ENCODE measurements at places on chromosomes 3 and 15.
A peak's percentile ranks its signal among the peaks of the same experiment; 100 is the strongest.

GRCh38 chr3:16442730-16443129 is 70.8 kb downstream of the RFTN1 start:
- no peak for DNase-seq

- DNase-seq, result no peak
These were observed 120.1 kb upstream of the NMNAT3 start for GRCh38 chr3:139797724-139798343.

- no peak for DNase-seq
These were observed 396.1 kb downstream of the TUSC7 start for GRCh38 chr3:117105686-117106085.

GRCh38 chr3:11803977-11804892 is 42.5 kb downstream of the TAMM41 start:
- DNase-seq, result peak; percentile 65

DNA sequence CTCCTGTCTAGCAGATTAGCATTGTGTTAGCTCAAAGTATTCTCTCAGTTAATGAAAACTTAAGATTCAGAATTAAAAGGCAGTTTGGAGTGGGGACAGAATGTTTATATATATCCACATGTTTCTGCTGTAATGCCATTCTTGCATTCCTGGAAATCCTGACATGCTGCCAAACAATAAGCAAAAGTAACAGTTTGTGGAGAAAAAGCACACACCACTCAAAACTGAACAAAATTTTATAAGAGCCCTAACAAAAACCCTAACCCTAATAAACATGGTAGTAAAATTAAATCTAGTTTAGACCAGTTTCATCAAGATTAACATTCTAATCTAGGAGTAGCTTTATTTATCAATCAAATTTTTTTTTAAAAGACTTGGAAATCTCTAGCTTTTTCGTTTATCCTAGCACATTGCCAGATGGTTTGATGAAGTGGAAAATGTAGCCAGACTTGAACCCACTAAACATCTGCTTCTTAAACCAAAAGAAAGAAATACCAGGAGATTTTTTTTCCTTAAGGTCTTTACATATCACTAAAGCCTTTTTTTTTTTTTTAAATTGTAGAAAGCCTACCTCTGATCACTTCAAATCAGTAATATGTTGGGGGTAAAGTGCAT is 3.7 kb downstream of the TCAIM start:
- DNase-seq, result no peak

DNA sequence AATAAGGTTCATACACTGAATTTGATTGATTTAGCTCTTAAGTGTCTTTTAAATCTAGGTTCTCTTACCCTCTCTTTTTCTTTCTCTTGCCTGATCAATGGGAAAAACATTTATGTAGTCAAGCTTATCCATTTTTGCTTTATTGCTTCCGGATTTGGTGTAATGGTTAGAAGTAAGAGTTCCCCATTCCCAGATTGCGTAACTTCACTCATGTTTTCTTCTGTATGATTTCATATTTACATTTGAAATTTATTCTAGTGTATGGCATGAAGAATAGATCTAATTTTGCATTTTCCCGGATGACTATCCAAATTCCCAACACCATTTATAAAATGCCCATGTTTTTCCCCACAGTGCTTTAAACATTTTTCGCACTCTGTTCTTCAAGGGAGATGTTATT is 27.9 kb upstream of the SV2B start:
- DNase-seq, result no peak

DNA sequence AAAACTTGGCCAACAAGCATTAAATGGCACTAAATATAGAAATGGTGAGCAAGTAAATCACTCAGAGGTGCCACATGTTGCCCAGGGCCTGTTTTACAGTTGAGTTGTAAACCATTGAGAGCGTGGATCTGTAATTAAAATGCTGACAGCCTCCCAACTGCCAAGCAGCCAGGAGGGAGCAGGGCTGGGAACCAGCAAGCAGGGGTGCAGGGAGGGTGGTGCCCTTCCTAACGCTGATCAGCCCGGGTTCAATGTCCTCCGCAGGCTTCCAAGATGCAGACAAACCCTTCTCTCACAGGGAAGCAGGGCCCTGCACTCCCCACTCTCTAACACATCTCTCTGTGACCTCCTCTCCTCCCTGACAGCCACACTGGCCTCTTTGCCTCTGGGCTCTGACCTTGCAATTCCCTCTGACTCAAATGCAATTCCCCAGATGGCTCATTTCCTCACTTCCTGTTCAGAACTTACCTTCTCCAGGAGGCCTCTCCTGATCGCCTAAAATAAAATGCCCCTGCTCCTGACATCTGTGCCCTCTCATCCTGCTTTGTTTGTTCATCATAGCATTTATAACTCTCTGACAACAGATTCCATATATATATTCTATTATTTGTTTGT is 40.0 kb downstream of the WNT7A start:
- no peak for DNase-seq

- DNase-seq, result no peak
These were observed 6.5 kb downstream of the EPHB3 start for GRCh38 chr3:184567946-184568559.

- no peak for DNase-seq
These were observed 203.2 kb upstream of the GAP43 start for GRCh38 chr3:115420086-115420485.

- DNase-seq, result peak; percentile 76
These were observed 1.2 kb downstream of the RGMA start for GRCh38 chr15:93087825-93088199.

DNA sequence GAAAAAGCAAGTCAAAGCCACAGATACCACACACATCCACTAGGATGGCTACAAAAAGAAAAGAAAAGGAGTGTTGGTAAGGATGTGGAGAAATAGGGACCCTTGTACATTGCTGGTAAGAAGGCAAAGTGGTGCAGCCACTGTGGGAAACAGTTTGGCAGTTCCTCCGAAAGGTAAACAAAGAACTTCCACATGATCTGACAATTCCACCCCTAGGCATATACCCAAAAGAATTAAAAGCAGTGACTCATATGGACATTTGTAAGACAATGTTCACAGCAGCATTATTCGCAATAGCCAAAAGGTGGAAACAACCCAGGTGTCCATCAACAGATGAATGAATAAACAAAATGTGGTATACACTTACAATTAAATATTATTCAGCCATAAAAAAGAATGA is 22.2 kb upstream of the GMPPB start:
- DNase-seq, result no peak

GRCh38 chr3:411226-411625 is 214.7 kb downstream of the CHL1 start:
- DNase-seq, result no peak

GRCh38 chr15:81296673-81297072 is 27.3 kb downstream of the STARD5 start:
- DNase-seq, result no peak

- DNase-seq, result no peak
These were observed 135.8 kb upstream of the HACD2 start for GRCh38 chr3:123720638-123721037.

GRCh38 chr15:89196994-89197393 is 24.4 kb downstream of the RLBP1 start:
- DNase-seq, result no peak

DNA sequence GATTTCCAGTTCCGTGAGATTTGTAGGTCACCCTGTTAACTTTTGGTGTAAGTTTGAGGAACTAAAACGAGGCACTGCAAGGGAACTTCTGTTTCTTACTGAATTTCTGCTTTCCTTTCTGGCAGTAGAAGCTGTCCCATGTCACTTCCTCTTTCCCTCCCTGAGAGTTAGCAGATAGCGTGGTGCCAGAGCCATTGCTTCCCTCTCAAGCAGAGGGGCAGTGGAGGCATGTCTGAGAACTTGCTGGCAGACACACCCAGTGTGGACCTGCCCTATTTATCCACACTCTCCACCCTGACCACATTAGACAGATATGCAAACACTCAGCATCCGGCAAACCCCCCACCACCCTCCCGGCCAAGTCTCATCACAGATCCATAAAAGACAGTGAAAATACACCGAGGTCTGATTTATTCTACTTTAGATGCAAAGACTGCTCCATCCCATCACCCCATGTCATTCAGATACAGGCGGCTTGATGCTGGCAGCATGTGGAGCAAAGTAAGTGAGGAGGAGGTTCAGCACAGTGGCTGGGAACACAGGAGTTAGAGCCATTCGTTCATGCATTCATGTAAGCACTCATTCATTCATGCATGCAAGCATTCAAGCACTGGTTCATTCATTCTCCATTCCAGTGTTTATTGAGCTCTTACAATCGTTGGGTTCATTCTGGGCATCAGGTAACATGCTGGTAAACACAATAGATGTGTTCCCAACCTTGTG is 324.7 kb downstream of the SHQ1 start:
- DNase-seq, result no peak

DNA sequence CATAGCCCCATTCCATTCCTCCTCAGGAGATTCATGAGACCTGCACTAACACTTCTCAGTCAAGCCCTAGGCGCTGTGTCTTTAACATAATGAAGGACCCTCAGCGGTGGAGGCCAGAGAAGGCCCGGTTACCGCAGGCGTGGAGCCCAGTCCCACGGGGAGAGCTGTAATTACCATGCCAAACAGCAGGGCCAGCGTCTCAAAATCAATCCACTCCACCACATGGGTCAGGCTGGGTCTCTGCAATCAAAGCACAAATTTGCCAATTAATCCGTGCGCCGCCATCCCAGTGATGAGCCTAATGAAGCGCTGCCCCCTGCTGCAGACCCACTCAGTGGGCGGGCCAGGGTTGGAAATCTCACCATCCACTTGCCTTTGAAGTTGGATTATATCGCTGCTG is 109.7 kb downstream of the OCA2 start:
- DNase-seq, result no peak

- no peak for DNase-seq
These were observed 32.5 kb downstream of the DMXL2 start for GRCh38 chr15:51589881-51590568.

DNA sequence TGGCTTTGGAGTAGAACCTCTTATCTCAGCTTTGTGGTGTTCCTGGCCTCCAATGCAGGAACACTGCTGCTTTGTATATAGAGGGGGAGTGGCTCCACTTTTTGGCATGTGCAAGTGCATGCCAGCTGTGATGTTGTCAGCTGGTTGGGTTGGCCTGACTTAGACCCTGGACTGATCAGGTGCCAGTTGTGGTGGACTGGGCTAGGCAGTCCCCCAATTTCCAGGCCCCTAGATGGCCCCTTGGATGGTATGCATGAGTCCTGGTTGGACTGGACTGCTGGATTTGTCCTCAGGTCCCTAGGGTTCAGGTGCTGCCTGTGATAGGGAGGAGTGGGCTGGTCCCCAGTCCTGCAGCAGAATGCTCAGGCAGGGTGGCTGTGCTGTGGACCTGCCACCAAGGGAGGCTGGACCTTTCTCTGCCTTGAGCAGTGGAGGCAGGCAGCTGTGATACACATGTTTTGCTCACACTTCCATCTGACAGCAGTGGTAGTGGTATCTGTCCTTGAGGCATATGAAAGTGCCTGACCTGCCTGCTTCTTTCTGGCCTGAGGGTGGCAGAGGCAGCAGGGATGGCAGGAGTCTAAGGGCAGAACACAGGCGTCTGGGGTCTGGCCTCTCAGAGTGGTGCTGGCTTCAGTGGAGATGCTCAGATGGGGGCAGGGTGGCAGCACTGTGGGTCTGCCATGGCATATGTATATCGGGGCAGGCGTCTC is 74.8 kb downstream of the STXBP5L start:
- DNase-seq, result no peak

GRCh38 chr15:88004399-88004798 is 252.1 kb downstream of the NTRK3 start:
- no peak for DNase-seq

DNA sequence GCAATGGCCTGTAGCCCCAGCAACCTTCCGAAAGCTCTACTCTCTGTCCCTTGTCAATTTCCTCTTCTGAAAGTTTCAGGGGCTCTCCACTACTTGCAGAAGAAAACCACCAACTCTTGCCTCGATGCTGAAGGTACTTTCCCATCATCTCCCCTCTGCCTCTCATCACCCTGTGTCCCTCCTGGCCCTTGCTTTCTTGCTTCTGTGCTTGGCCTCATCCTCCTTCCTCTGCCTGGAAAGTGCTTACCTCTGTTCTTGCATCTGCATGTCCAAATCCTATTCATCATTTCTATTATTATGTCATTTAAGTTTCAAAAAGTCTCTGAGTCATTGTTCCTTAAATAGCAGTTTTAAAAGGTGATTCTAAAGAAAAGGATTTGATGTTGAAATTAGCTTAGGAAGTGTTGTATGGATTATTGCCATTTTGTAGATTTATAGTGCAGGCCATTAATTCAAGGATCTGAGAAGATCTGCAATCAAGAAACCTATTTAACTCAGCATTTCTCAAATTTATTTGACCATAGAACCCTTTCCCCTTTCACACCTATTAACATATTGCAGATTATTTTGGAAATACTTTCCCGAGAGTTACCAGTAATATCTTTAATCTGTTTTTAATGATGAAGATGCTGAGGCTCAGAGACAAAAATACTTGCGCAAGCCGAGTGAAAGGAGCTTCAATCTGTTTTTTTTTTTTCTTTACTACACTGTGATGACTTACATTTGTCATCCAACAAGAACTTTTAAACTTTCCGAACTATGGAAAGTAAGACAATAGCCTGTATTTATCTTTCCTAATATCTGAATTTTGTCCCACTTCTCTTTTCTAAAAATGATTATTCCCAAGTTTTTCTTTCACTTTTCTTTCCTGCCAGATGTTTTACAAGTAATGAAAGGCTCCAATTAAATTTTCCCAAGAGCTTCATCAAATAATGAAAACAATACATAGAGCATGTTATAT is 22.3 kb upstream of the CFAP161 start:
- no peak for DNase-seq

- no peak for DNase-seq
These were observed 151.0 kb downstream of the CPNE4 start for GRCh38 chr3:131883711-131884407.
